T-helper 17 cell (primary cell): ENCODE measurements at places on chromosomes 16 and 17.

GRCh38 chr16:83513008-83513755, 294.6 kb upstream of the HSBP1 start:
- DNase-seq, result no peak

DNA sequence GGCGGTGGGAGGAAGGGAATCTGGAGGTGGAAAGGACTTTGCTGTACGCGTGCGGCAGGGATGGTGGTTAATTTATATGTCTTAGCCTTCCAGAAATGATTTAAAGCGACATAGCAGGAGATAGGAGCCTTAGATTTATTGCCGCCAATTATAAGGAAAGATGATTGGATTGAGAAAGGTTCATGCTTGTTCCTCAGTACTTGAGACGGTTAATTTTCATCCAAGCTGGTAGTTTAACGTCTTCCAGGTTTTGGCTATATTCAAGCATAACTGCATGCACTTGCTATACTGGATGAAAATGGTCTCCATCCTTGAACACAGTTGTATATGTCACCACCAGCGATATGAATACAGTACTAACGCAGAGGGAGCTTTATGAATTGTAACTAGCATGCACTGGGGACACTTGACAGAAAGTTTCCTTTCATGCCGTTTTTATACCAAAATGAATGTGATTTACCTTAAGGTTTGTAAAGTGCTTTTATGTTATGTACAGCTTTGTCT, 610 bp upstream of the PEX12 start:
- no peak for DNase-seq

- DNase-seq, result no peak
Measured at GRCh38 chr17:50922721-50923405, 56.7 kb upstream of the TOB1 start.

DNA sequence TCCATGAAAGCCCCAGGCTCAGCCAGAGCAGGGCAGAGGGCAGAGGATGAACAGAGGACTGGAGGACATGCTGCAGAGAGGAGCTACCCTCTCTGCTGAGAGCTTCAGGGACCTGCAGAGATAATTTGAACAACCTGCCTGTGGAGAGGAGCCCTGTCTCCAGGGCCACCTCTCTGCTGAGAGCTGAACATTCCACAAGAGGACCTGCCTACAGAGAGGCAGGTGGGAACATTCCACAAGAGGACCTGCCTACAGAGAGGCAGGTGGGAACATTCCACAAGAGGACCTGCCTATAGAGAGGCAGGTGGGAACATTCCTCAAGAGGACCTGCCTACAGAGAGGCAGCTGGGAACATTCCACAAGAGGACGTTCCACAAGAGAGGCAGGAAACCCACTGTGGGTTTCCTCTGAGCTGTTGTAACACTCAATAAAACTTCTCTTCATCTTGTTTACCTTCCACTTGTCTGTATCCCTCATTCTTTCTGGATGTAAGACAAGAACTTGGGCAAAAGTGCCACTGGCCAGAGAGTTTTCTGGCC, 551.9 kb upstream of the CA10 start:
- DNase-seq, result no peak

DNA sequence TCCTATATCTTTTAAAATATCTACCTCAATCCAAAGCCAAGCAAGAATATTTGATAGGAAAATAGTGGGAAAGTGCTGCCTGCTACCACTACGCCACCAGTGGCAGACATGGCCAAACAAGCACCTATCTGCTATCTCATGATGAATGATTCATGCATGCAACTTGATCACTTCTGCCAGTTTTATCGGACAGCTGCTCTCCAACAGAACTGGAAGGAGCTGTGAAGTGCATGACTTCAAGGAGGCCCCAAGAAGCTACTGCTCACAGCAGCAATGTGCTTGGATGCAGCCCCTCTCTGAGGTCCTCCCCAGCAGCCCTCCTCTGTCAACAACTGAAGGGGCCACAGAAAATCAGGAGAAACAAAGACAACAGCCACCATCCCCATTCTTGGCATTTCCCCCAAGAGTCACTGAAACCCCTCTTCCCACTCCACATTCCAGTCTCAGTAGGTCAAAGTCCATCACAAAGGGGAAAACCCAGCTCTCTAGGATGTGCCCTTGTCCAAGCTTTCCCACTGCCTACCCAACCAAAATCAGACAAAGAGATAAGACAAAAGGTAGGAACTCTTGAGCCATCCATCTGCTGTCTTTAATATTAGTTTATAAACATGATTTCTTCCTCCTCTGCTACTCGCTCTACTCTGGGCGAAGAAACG, 215.3 kb downstream of the C16orf78 start:
- no peak for DNase-seq

DNA sequence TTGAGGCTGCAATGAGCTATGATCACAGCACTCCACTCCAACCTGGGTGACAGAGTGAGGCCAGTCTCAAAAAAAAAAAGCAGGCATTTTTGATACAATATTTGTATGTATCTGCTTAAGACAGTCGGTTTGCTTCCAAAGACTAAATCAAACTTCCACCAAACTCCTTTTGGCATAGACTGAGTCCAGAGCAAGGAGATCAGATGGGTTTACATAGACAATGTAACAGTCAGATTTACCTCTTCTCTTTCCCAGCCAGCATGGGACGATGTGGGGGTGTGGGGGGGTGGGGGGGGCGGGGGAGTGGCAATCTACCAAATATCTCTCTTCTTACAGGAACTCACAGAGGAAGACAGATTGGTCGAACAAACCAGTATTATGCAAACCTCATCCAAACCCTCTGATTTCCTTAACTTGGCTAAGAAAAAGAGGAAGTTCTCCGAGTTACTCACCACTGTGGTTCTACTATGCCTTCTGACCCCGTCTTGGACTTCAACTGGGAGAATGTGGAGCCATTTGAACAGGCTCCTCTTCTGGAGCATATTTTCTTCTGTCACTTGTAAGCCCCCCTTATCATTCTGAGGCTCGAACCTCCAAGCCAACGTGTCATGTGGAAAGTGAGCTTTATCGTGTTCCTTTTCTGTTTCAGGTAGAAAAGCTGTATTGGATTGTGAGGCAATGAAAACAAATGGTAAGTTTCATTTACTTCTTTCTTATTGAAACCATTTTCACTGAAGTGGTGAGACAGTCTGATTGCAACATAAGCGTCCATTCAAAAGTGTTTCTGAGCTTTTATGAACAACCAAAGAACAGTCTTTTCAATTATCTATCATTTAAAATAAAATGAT, at the start of gene MILR1:
TSS of gene MILR1 (plus strand) at position 451 of the 848 bp plus-strand sequence. CDS start at position 505, 54 bp downstream.
- DNase-seq, result no peak

- peak; percentile 65 for DNase-seq
Measured at GRCh38 chr16:70523743-70524398, at the start of gene SF3B3. TSS of gene SF3B3 (plus strand) at chr16:70523816. CDS start at chr16:70526657, 2,841 bp downstream.

- no peak for DNase-seq
Measured at GRCh38 chr16:89606006-89606405, 7.4 kb upstream of the DPEP1 start.

DNA sequence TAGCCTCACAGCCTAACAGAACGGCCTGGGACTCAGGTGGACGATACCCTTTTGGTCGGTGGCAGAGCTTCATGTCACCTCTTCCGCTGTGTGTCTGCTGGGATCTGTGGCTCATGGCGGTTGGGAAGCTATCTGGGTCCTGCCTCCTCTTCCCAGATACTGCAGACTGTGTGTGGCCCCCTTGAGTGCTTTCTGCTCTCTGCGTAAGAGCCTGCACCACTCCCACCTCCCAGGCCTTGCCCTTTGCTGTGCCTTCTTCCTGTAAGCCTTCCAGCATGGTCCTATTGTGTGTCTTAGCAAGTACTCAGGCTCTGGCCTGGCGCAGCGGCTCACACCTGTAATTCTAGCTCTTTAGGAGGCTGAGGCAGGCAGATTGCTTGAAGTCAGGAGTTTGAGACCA, 17.5 kb upstream of the ADCY7 start:
- DNase-seq, result no peak

DNA sequence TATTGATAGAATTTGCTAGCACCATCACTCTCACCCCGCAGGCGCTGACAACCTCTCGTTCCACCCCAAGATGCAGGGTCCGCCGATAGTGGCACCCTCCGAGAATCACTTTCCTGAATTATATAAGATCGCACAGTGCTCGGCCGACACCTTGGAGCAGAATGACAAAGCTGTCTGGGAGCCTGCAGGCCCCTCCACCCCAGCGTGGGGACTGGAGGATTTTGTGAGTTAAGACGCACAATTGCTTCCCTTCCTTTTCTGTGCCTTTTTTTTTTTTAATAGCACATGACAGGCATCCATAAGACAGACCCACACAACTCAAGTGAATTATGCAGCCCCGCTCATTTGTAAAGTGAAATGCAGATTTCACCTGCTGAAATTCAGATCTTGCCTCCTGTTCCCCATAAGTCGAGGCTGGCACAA, 155.3 kb downstream of the C16orf78 start:
- no peak for DNase-seq

- DNase-seq, result no peak
Measured at GRCh38 chr16:3458278-3458851, 14.9 kb downstream of the NAA60 start.

DNA sequence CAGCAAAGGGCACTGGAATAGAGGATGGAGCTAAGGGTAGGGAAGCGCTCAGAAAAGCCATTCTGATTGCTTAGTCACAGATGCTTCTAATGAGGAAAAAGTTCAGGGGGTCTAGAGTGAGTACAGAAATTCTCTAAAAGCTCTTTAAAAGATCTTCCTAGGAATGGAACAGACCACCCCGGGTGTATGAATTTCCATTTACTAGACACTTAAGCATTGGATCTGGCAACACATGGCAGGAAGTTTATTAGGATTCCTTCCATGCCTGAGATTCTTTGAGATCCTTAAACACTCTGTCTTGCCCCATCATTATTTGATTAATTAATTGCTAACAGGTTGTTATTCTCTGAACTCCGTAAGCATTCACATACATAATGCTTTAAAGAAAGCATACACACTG, 8.5 kb downstream of the KRTAP9-7 start:
- no peak for DNase-seq

DNA sequence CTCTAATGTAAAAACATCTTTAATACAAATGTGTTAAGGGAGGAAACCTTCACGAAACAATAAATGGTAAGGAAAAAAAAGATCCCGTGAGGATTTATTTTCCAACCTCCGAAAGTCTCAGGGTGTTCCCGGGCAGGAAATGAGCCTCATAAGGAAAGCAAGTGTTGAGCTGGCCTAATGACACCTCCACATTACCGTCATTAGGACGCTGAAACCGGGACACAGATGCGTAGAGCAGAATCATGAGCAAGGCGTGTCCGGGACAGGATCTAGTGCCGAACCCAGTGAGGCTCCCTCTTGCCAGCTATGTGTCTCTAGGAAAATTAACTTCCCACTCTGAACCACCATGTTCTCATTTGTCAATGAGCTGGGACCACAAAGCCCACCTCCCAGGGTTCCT, 22.7 kb upstream of the CYTH1 start:
- no peak for DNase-seq

- no peak for DNase-seq
Measured at GRCh38 chr16:66414891-66415290, 12.2 kb upstream of the BEAN1 start.

DNA sequence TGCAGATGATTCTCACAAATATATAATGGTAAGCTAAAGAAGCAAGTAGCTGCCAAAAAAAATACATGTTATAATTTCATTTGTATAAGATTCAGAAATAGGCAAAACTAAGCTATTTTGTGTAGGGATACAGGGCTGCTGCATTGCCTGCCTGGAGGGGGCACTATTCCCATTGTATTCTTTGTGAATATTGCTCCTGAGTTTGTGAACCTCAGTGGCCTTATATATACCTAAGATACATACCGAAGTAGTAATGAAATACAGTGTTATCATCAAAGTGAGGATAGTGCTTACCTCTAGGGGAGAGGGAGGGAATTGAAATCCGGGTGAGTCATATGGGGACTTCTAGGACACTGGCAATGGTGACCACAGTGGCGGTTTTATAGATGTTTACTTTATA, 53.5 kb downstream of the C17orf58 start:
- no peak for DNase-seq

DNA sequence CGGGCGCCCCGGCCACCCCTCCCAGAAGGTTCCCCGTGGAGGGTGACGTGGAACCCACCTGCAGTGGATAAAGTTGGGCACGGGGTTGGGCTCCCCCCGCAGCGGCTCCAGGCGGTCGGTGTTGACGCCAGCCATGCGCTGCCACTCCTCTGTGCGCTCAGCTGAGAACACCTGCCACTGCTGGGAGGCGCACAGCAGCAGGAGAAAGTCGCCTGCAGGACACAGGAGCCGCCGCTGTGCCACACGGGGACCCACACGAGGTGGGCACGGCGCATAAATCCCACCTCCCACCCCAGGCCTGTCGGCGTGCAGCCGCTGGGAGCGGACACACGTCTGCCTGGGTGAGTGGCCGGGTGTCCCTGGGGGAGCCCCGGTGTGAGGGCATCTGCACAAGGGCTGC, 20.7 kb downstream of the CTU2 start:
- no peak for DNase-seq

DNA sequence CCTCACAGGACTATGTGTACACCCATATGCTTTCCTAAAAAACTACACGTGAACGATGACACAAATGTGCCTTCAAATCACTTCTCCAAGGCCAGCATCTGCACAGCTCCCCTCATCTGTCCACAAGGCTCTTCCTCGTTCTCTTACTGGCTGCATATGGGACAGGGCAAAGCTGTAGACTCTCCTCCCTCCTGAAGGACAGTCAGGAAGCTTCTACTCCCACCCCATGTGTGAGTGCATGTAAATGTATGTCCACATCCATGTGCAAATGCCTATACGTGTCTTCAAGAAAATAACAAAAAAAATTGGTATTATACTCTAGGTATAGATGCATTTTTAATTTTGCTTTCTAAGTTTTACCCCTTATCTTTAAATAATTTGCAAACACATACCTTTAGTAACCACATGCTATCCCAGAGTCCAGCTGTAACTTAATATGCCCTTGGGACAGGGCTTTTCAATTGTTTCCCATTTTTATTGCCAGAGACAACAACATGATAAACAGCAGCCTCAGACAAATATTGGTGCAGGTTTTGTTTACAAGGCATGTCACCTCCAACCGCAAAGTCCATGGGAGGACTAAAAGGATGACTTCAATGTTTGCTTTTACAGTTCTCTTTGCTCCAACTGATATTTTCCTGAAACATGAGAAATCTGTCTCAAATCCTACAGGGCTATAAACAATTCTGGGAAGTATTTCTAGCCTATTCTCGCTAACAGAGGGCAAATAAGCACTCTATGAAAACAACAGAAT, 31.6 kb upstream of the FAAP100 start:
- DNase-seq, result no peak

- DNase-seq, result no peak
Measured at GRCh38 chr17:73815474-73815873, 171.2 kb upstream of the SDK2 start.

- DNase-seq, result no peak
Measured at GRCh38 chr16:21613781-21614180, 14.4 kb downstream of the METTL9 start.

- no peak for DNase-seq
Measured at GRCh38 chr16:73204359-73205152, 156.6 kb upstream of the ZFHX3 start.
